Stimulated activated CD4-positive, alpha-beta T cell treated with anti-CD3 and anti-CD28 coated beads, TNF-alpha, amount 100 ng/mL, for 1 hour (primary cell): ENCODE measurements at places on chromosomes 1 and 21.
A peak's percentile ranks its signal among the peaks of the same experiment; 100 is the strongest.

DNA sequence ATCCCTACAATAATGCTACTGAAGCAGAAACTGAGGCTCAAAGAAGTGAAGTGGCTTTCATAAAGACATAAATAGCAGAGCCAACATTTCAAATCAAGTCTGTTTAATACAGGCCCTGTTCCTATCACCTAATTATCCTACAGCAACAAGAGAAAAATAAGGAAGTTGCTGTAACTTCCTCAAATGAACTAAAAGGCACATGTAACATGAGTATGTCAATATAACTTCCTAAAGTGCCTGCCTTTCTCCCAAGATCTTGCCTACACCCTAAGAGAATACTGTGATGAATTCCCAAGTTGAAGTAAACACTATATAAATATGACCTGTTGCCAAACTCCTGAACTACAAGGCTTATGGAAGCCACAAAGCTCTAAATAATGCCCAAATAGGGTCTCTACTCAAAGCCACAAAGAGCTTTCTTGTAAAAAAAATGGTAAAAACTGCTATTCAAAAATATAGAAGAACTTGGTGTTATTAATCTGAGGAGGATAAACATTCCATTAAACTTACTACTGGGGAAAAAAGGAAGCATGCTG is 8.6 kb downstream of the BEND5 start:
- DNase-seq = no peak

DNA sequence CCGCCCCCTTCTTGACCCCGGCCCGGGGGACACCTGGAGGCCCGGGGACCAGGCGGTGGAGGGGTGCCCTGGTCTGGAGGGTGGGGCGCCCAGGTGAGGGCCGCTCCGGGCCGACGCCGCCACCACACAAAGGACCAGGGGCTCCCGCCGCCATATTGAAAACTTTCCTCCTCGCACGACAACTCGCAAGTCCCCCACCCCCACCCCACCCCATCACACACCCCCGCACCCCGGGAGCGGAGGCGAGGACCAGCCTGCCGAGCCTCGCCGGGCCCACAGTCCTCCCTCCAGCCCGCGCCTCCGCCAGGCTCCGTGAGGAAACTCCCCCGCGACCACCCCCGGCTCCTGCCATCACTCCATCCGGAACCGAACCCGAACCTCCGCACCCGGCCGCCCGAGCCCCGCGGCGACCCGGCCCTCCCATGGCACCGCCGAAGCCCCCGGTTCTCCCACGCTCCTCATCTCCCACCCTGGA is 733 bp downstream of the KDM5B start:
- DNase-seq = peak; percentile 33

DNA sequence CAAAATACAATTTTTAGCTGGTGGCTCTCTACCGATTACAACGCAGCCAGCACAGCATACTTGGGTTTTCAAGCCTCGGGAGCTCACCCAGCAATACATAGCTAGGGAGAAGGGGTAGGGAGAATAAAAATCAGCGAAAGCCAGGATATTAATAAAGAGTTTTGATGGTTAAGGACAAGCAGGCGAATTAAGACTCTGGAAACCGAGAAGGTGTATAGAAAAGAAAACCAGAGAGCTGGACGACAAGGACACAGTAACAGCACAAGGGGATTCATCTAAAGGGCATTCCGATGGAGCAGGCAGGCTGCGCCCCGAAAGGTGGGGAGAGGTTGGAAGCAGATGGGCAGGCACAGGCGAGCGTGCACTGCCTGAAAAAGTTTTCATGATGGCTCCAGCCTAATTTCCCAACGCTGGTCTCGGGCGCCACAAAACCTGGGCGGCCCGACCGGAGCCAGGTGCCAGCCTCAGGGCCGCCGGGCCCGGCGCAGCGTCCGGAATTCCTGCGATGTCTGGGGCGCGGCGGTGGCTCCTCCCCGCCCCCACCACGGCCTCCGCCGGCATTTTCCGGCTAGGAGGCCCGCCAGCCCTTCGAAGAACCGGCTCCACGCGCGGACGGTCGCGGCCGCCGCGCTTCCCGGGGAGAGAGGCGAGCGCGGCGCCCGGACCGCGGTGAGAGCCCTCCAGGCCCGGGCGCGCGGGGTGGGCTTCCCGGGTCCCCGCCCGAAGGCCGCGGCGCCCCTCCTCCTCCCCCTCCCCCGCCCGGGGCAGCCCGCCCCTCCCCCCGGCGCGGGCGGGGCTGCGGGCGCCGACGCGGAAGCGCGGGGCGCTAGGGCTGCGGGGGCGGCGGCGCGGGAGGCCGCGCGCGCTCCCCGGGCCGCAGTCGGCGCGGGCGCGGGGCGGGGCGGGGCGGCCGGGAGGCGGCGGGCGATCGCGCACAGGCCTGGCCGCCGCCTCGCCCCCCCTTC is 774 bp upstream of the DYRK1A start:
- peak; percentile 46 for DNase-seq

- DNase-seq = no peak
These were observed 7.6 kb downstream of the CHODL start for GRCh38 chr21:18252256-18252655.

DNA sequence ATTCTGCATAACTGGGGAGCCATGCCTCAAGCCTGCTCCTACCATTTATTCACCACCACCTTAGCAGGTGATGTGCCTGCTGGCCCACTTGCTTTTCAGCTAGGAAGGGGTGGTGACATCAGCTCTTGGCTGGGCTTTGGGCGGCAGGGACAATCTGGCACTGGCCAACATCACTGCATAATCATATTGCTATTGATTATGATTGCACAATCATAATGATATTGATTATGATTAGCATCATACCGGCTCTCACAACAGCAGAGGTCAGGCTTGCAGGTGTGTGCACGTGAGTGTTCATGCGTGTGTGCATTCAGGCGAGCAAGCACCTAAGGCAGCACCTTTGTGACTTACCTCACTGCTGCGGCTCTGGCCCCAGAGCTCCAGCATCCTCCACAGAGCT is 273.8 kb downstream of the AJAP1 start:
- no peak for DNase-seq

DNA sequence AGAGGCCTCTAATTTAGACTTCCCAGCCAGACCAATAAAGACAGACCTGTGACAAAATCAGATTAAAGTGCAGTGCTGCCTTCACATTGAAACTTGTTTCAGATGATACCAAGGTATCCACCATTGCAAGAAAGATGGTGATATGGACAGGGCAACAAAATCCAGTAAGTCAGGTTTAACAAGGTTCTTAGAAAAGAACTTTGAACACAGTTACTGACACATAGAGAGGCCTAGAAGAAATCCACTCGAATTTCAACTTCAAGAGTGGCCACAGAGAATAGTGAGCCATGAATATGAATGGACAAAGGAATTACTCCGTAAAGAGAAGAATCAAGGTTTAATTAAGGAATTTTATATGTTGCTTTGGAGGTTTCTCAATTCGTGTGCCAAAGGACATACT is 230.4 kb downstream of the KCNT2 start:
- DNase-seq = no peak

DNA sequence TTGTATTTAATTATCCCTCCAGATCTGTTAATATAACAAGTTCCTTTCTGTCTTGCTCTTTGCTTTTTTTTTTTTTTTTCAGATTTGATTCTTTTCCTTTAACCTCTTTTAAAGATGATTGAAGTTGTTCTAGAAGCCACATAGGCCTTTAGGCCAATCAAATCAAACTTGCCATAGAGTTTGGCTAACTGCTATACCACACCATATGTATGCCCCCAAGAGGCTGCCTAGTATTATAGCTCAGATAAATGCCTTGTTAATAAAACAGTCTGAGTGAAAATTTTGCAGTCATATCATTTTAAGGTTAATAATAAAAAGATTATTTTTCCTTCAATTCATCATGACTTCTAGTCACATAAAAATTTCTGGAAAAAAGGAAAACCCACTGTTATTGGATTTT is 696.0 kb upstream of the CHRM3 start:
- DNase-seq = no peak

GRCh38 chr21:36023092-36023480 is 37.2 kb downstream of the SETD4 start:
- no peak for DNase-seq

- DNase-seq = no peak
These were observed 18.7 kb downstream of the ADAMTS5 start for GRCh38 chr21:26948194-26948593.

- no peak for DNase-seq
These were observed 57.4 kb downstream of the PPP1R12B start for GRCh38 chr1:202405928-202406327.

DNA sequence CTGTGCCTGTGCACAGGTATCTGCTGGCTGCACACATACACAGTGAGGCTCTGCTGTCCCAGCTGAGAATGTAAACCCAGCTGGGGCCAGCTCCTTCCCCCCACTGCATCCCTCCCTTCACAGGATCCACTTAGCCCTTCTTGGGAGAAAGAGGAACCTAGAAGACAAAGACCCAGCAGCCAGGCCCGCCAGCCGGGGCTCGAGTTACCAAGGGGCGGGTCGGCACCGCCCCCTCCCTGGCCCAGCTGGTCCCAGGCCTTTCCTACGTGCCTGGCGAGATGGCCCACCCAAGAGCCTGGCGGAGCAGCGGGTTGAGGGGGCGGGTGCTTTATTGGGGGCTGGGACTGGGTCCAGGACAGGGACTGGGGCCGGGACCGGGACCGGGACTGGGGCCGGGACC is 2.1 kb downstream of the SH3BGRL3 start:
- no peak for DNase-seq
